Stimulated activated CD8-positive, alpha-beta memory T cell treated with anti-CD3 and anti-CD28 coated beads, Interleukin-2, amount 100 ng/mL, for 1 hour (primary cell): ENCODE measurements at places on chromosomes 11 and 22.

DNA sequence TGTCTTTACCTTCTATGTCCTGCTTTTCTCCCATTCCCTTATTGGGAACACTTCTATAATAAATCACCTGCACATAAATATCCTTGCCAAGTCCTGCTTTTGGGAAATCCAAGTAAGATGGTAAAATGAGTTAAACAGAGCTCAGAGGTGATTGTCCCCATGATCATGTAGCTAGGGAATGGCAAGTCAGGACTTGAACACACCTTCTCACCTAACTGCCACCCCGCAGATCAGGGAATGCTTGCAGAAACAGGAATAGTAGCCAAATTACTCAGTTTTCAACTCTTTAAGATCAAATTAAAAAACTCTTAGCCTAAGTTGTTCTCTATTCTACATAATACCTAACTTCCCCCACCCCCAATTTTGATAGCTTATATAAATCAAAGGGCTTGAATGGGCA is 16.0 kb downstream of the OOSP3 start:
- no peak for DNase-seq

GRCh38 chr11:82815406-82815805 is 81.7 kb upstream of the FAM181B start:
- no peak for DNase-seq

DNA sequence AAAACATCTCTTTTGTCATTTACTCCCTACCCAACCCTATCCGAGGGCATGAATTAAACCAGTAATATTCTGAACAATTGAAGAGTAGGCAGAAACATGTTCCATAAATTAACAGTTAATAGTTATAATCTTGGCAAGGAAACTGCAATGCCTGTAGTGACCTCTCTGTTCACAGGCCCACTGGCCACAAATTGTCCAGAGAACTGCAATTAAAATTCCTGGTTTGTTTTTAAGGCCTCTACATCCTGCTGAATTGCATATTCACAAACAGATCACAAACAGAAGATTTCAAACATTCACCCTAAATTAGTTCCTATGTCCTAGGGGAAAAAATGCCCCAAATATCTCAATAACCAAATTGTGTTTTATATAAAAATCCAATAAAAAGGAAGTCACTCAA is 143.2 kb upstream of the TRPC6 start:
- no peak for DNase-seq

DNA sequence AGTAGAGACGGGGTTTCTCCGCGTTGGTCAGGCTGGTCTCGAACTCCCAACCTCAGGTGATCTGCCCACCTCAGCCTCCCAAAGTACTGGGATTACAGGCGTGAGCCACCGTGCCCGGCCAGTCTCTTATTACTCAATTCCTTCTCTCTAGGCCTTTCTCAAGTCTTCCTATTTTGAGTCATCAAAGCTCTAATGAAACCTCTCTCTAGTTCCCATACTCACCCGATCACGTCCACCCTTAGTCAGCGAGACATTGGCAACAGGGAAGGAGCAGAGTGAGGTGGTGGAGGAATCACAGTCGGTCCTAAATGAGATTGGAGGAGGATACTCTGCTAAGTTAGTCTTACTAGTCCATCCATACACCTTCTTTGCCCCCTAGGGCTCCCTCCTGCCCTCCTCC is 5.0 kb downstream of the BSCL2 start:
- DNase-seq, result no peak

GRCh38 chr11:78914503-78914902 is 339.8 kb upstream of the NARS2 start:
- no peak for DNase-seq
